ENCODE measurements at places on chromosomes 1 and 21. TPM values are rescaled to one million over a fixed set of nuclear protein-coding genes. Genes with fewer than 3 reads are reported as not detected.

ALX3 gene
- not detected for total RNA-seq

EFNA4 gene
- 3.8 TPM for total RNA-seq

EDARADD gene
- total RNA-seq: not detected

SPATA21 gene
- not detected for total RNA-seq

ATAD3C gene
- total RNA-seq: 0.17 TPM

MCOLN2 gene
- 6.2 TPM for total RNA-seq

DCST2 gene
- total RNA-seq: 0.17 TPM

LRRC53 gene
- not detected for total RNA-seq

RGS4 gene
- 36.5 TPM for total RNA-seq

FUBP1 gene
- total RNA-seq: 77.3 TPM

RER1 gene
- total RNA-seq: 76.1 TPM

TNFRSF4 gene
- under 0.01 TPM for total RNA-seq

CDC42BPA gene
- 55.0 TPM for total RNA-seq

SWT1 gene
- 8.4 TPM for total RNA-seq

GJA8 gene
- total RNA-seq: not detected

IVL gene
- not detected for total RNA-seq

CRP gene
- total RNA-seq: not detected

MPL gene
- not detected for total RNA-seq

CLEC20A gene
- not detected for total RNA-seq

EVI5 gene
- total RNA-seq: 40.1 TPM

OR10Z1 gene
- total RNA-seq: under 0.01 TPM

AKNAD1 gene
- total RNA-seq: 0.17 TPM

ZBTB21 gene
- total RNA-seq: 5.6 TPM

LINGO4 gene
- total RNA-seq: not detected

TMOD4 gene
- not detected for total RNA-seq

REN gene
- total RNA-seq: 0.17 TPM

NHLH1 gene
- not detected for total RNA-seq

LAPTM5 gene
- total RNA-seq: under 0.01 TPM

GSTM1 gene
- not detected for total RNA-seq

PDPN gene
- total RNA-seq: 7.4 TPM

DTL gene
- total RNA-seq: 0.26 TPM

KCNH1 gene
- 0.17 TPM for total RNA-seq

KRTAP15-1 gene
- total RNA-seq: not detected

ADORA3 gene
- not detected for total RNA-seq

TTC22 gene
- not detected for total RNA-seq

MANEAL gene
- 0.50 TPM for total RNA-seq

OR2L3 gene
- not detected for total RNA-seq
